ENCODE measurements at places on chromosomes 4 and X. TPM values are rescaled to one million over a fixed set of nuclear protein-coding genes. Genes with fewer than 3 reads are reported as not detected.

VCX2 gene
- not detected for total RNA-seq

- DNase-seq: no peak
These were observed 1.4 kb downstream of the FGF13 start for GRCh38 chrX:138709886-138710791.

DNA sequence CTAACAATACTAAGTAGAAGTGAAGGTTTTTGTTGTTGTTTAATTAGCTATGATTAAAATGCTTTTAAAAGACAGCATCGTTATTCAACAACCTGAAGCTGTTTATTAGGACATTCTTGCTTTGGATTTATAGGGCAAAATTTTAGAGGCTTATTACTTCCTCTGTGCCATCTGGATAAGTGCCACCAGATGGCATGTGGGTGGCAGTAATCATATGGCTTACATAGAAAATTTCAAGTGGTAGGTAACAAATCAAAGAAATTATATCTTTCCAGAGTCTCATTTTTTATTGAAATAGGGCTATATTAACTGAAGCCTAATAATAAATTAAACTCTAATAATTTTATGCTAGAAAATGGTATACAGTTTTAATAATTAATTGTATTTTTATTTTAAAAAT, 83.3 kb upstream of the HTR2C start:
- DNase-seq: no peak

DNA sequence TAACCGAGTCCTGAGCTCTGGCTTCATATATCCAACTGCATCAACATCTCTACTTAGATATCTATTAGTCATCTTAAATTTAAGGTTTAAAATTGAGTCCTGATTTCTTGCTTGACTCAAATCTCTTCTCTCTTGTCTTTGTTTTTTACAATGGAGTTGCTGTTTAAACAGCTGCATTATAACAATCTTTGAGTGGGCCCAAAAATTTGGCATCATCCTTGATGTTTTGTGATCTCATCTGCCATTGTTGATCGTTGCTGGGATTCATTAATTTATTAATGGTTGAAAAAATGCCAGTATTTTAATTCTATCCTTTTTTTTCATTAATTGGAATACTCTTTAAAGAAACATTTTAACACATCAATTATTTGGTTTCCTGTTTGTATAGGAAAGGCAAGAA, 82.2 kb downstream of the STIM2 start:
- DNase-seq: no peak

LRCH2 gene
- total RNA-seq: 29.4 TPM

SLIT2 gene
- total RNA-seq: 168 TPM

SSX4 gene
- total RNA-seq: not detected

- no peak for DNase-seq
These were observed 35.1 kb downstream of the CYTL1 start for GRCh38 chr4:4984186-4984585.

- DNase-seq: no peak
These were observed 141.6 kb downstream of the SPATA18 start for GRCh38 chr4:52192721-52193135.

DNA sequence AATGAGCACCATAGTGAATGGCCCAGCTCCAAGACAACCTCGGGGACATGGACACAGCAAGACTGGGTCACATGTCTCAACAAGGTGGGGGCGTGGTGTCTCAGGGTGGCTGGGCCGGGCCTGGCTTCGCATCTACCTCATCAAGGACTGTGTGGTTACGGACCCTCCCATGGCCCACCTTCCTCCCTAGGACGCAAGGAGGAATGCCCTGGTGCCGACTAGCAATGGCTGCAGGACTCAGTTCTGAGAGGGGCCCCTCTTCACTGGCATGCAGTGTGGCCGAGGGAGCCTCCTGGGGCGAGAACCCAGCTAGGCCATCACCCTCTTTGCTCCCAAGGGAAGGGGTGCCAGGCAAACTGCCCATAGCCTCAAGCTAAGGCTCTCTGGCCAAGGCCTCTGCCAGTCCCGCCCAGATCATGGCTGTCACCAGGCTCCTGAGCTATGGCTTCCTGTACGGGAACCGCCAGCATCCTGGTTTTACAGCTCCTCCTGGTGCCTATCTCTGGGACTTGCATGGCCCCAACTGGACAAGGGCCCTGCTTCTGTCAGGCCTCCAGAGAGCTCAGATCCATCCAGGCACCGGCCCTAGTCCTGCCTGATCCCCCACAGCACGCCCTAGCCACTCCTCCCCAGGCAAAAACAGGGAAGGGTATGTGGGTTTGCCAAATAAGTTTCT, 218.0 kb upstream of the AGTR2 start:
- no peak for DNase-seq

DNA sequence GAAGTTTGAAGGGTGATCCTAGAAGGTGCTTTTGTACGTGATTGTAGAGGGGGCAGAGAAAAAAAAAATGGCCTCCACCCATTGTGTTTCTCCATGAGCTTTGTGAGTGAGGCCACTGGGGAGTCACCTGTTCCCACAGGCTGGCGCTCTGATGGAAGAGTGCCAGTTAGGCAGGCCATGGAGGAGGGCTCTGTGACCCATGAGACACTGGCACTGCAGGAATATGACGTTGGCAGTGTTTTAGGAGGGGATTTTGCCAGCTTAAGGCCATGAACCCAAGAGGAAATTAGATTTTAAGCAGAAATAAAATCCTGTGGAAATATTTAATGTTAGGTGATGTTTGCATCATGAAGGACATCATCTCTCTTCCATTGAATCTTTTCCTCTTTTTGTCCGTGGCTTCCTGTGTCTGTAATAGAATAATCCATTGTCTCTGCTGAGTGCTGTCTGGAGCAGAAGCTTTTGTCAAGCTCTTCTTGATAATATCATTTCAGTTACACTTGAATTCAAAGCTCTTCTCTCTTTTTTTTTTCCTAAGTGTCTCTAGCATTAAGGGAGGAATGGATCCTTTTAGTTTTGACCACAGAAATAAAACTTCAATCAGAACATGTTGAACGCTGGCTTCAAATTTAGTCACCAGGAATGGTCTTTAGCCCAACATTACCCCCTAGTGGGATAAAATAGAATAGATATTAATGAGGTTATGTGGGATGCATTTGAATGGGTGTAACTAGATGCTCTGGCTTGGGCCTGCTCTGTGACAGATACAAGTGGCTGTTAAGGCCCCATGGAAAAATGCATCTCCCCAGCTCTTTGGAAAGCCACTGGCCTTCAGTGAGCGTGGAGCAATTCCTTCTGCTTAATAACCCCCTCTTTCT, 41.0 kb upstream of the UCP1 start:
- no peak for DNase-seq

DNA sequence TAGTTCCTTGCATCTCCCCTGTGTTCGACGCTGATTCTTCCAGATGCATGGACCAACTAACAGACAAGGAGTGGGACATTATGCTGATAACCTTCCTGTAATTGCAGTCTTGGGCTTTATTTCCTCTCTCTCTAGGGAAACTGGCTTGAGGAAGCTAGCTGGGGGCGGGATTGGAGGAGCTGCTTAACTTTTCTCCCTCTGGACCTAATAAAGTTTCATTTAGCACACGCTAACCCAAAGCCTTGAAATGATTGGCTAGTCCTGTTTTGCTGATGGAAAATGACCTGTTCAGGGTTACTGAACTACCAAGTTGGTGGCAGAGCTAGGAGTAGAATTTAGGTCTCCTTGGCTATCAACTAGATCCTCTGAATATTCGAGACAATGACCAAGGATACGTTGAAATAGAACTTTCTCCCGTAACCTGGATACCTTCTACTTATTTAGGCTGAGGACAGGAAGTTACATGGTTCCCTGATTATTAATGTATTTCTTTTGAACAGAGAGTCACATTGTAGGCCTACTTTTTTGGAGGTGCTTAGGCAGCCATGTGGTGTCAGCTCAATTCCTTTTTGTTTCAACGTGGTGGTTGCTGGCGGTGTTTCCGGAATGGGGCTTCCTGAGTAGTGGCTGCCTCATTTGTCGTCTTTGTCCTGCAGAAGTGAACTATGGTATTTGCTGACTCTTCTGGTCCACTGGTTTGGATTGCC, 2.0 kb downstream of the PGK1 start:
- DNase-seq: no peak

GRCh38 chr4:13601048-13601447, 26.5 kb downstream of the BOD1L1 start:
- DNase-seq: no peak

DNA sequence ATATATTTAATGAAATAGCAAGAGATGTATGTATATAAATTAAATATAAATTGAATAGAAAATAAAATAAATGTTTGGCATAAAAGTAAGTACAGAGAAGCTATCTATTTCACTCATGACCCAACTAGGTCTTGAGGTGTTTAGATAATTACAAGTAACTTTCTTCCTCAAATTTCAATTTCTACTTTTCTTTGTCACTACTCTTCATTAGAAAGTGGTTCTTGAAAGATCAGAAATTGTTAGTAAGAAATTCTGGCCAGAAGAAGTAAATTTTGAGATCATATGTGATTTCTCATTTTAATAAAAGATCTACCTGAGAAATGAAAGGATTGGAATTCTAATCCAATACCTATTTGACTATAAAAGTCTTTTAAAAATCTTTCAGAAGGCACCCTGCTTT, 126.9 kb downstream of the BTC start:
- DNase-seq: no peak

DNA sequence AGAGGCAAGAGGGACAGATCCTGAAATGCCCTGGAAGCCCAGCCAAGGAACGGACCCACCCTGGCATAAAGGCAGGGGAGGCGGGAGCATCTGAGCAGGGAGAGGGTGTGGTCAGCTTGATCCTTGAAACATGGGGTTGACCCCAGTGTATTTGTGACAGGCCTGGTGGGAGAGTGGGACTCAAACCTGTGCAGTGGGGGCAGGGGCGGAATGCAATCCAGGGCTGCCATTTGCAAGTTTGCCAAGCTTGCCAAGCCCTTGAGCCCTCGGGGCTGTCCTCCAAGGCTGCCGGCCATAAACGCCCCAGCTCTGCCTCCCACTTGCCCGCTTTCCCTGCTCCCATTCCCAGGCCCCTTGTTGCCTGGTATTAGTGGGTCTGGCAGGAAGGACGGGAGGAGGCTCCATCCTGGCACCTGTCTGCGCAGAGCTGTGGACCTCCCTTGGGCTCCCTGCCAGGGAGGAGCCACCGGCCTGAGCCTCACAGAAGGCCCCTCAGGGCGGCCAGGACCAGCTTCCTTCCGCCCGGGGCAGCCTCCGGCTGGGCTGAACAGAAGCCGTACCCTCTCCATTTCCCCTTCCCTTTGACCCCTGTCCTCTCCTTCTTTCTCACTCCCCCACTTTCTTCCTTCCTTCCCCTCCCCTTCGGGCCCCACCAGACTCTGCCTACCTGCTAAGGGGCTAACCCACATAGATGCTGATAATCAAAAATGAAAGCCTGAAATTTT, 661 bp downstream of the S100P start:
- no peak for DNase-seq

SRPX2 gene
- total RNA-seq: 13.7 TPM

CLDN34 gene
- 0.84 TPM for total RNA-seq

DNA sequence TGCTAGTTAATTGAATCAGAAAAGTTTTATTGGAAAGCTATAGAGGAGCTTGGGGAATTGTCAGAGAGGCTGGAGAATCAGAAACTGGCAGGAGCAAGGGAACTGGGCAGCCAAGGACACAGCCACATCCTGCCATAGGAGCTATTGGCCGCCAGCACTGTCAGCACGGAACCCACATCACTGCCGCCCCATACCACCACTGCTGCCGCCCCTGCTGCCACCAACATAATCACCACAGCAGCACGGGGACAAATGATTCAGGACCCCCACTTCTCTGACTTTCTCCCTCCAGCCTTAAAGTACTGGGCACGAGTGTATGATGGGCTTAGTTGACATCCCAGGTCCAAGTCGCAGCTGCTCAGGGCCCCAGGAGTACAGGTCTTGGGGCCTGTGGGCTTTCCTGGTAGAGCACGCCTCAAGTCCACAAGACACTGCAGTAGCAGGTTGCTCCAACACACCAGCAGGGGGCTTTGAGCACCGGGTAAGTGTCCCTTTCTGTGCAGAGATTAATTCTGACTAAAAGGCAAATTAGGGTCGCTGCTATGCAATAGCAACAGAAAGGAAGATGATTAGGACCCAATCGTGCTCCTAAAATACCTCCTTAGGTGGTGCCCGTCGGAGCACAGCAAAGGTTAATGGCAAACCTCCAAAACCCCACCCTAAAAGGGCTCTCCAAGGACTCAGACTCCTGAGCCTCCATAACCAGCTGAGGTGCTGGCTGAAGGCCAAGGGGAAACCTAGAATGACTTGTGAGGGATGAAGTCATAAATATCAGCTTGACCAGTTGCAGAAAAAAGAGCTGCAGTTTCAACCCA, 6.9 kb downstream of the PJA1 start:
- DNase-seq: no peak

SOD3 gene
- total RNA-seq: 5.8 TPM

Measured in mesothelial cell of epicardium (in vitro differentiated cells).